ENCODE measurements at places on chromosomes 11 and 22. TPM values are rescaled to one million over a fixed set of nuclear protein-coding genes. Genes with fewer than 3 reads are reported as not detected.

The TSPAN32 gene
- 0.76 TPM for total RNA-seq

The OR2AG2 gene
- total RNA-seq, result 0.10 TPM

The PLAAT2 gene
- not detected for total RNA-seq

The SCGB1A1 gene
- total RNA-seq, result not detected

The CRYAB gene
- total RNA-seq, result 527 TPM

The NLRX1 gene
- 14.9 TPM for total RNA-seq

Measured in posterior vena cava (tissue), 2 donors.